Activated naive CD8-positive, alpha-beta T cell treated with anti-CD3 and anti-CD28 coated beads, Interleukin-2, amount 10 ng/mL, durations not matched to agents 7 days and 5 days (primary cell): ENCODE measurements at places on chromosomes 4 and X.

- no peak for DNase-seq
These were observed 1522.9 kb downstream of the PCDH18 start for GRCh38 chr4:136009258-136009832.

GRCh38 chrX:55335296-55335695 lies 70.6 kb upstream of the PAGE3 start:
- no peak for DNase-seq

DNA sequence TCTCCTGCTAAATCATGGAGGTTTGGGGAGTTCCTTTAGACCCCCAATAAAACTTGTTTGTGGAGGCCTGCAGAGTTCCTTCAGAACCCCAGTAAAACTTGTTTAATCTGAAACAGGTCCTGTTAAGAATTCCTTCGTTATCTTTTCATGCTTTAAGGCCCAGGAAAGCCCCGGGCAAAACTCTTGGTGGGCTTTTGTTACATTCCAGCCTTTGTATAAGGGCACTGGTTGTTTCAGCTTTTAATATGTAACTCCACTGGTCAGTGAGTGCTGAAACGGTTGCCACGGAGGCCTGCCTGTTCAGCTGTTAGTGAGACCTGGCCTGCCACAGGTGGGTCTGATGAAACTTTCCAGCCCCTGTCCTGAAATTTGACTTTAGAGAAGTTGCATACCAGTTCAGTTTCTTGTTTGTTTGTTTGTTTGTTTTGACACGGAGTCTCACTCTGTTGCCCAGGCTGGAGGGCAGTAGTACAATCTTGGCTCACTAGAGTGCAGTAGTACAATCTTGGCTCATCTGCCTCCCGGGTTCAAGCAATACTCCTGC lies 12.4 kb upstream of the DHRSX start:
- DNase-seq = no peak

- DNase-seq = no peak
These were observed 119.8 kb upstream of the SLC34A2 start for GRCh38 chr4:25535701-25536473.

- no peak for DNase-seq
These were observed 99.3 kb upstream of the ARMCX2 start for GRCh38 chrX:101759000-101759399.

GRCh38 chrX:40143001-40143400 lies 45.2 kb upstream of the BCOR start:
- no peak for DNase-seq
